ENCODE measurements at places on chromosomes 13 and 19.

DNA sequence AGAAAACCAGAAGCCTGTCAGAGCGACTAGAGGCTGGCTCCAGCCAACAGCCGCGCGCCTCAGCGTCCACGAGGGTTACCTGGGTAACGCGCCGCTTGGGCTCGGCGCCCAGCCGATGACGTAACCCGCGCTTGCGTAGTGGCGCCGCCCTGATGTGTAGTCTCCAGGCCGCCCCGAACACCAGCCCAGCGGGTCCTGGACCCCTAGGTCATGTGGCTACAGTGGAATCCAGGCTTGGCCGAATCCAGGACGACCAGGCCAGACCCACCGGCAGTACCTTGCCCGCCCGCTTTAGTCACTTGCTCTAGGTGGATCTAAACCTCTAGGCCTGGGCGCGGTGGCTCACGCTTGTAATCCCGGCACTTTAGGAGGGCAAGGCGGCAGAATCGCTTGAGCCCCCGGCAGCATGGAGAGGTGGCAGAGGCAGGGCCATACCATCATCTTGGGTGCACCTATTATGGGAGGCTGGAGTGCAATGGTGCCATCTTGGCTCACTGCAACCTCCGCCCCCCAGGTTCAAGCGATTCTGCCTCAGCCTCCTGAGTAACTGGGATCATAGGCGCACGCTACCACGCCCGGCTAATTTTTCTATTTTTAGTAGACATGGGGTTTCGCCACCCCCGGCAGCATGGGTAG lies 7.2 kb upstream of the ZNF606 start:
- peak; percentile 18 for DNase-seq

GRCh38 chr19:10144361-10144760 lies 24.7 kb upstream of the EIF3G start:
- no peak for DNase-seq

- no peak for DNase-seq
These were observed 33.6 kb downstream of the ZNF701 start for GRCh38 chr19:52603558-52604207.

DNA sequence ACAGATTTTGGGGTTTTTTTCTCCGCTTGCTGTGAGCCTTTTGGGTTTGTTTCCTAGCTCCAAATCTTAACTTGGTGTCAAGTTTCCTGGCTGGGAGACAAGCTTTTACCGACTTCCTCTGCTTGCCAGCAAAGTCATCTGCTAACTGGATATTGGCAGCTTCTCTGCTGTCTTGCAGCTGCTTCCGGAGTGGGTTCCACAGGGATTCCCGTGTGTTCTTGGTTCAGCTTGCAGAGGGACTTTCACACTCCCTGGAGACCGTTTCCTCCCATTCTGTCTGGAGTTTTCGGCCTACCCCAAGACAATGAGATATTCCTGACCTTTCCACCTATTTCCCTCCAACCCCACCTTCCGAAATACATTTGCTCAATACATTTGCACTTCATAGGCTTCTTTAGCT lies 2.2 kb upstream of the COLGALT1 start:
- no peak for DNase-seq

DNA sequence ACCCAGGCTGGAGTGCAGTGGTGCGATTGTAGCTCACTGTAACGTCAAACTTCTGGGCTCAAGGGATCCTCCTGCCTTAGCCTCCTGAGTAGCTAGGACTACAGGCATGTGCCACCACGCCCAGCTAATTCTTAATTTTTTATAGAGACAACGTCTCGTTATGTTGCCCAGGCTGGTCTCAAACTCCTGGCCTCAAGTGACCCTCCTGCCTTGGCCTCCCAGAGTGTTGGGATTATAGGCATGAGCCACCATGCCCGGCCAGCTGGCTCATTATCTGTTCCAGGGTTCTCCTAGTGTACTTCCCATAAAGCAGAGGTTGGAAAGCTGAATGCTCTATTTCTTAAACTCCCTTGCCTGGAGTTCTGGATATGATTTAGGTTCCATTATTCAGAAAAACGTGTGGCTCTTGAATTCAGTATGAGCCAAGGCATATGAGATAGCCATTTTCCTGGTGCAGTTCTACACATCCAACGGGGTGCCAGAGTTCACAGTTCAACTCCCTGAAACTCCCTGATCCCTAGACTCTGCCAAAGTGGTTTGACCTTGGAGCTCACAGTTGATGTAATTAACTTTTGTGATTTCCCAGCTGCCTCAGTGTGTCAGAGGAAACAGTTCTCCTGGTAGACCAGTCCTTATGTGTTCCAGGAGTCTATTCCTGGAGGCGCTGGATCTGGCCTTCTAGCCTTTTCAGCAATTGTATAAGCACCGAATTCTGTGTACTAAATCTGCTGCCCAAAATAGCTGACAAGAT lies 21.6 kb downstream of the GPR183 start:
- DNase-seq = no peak

- no peak for DNase-seq
These were observed 23.0 kb upstream of the MTRF1 start for GRCh38 chr13:41286370-41286769.

GRCh38 chr13:39960191-39960590 lies 304.7 kb downstream of the COG6 start:
- no peak for DNase-seq

DNA sequence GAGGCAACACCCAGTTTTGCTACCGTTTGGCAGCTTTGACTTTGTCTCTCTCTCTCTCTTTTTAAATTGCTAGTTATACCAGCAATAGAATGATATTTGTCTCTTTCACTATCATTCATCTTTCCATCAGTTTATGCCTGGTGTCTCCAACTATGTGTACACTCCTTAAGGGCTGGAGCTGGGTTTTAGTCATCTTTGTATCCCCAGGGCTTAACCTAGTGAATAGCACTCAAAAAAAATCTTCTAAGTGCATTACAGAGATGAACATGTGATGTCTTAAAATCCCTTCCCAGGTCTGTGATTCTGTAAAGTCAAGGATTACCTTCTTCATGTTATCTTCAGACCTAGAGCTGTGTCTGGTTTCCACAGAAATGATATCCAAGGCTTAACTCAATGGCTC lies 7.8 kb upstream of the UBL3 start:
- DNase-seq = no peak

GRCh38 chr13:25836574-25837336 lies 215.1 kb downstream of the SHISA2 start:
- no peak for DNase-seq

DNA sequence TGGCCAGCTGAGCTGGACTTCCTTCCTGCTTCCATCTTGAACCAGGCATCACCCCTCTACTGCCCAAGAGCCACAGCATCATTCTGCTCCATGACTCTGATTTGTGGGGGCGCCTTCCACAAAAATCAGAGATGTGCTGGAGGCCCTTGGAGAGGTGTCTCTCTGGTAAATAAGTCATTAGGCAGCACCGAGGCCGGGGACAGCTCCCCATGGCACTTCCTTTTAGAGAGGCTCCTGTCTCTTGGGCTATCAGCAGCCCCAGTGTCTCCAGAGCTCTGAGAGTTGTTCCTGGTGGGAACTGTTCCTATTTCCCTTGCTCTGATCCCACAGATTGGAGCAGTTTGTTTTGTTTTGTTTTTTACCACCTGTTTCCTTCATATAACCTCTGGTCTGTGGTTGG lies 19.9 kb downstream of the NWD1 start:
- DNase-seq = no peak

DNA sequence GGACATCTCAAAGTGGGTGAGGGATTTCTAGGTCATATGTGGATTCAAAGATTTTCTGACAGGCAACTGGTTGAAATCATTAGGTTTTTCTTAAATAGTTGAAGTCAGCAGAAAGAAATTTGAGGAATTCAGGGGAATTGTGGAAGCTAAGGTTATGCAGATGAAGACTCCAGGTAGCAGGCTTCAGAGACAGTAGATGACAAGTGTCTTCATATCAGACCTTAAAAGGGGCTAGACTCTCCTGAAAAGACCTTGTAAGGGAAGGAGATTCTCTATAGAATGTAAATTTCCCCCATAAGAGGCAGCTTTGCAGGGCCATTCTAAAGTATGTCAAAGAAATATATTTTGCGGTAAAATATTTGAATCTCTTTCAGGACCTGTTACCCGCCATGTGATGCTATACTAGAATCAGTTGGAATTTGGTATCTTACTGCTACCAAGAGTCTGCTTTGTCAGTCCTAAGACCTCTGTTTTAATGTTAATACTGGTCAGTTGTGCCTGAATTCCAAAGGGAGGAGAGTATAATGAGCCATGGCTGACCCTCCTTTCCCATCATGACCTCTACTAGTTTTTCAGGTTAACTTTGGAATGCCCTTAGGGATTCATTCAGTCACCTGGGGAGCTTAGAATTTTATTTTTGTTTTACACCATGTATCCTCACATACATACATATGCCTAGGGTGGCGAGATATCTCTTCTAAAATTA lies 1115.5 kb upstream of the SLC10A2 start:
- DNase-seq = no peak

- no peak for DNase-seq
These were observed at the start of gene ETV2 for GRCh38 chr19:35641515-35642151. Gene ETV2 (plus strand): TSS chr19:35641745. CDS start chr19:35642461, 716 bp downstream.

- DNase-seq = no peak
These were observed 889 bp downstream of the UBL5 start for GRCh38 chr19:9828551-9829063.

DNA sequence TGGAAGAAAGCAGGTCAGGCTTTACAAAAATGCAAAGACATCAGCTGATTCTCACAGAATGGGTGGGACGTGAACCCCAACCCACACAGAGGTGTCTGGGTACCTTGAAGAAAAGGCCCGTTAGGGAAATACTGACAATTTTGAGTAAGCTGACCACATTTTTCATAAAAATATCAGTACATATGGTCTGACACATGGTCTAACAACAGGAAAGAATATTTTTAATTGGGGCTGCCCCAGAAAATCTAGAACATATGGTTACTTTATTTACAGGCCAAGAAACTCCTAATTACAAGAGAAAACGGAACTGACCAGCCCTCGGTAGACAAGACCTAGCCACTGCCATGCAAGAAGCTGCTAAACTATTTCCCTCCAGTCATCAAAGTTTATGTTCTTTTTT lies 48.7 kb upstream of the ITM2B start:
- DNase-seq = no peak

GRCh38 chr13:24716011-24716410 lies 35.8 kb downstream of the ATP12A start:
- no peak for DNase-seq

- DNase-seq = no peak
These were observed 30.1 kb downstream of the RCBTB2 start for GRCh38 chr13:48502601-48503319.

- no peak for DNase-seq
These were observed 70.7 kb upstream of the ANKRD10 start for GRCh38 chr13:110985541-110985940.

GRCh38 chr19:41249707-41250423 lies 14.3 kb upstream of the HNRNPUL1 start:
- DNase-seq = no peak

DNA sequence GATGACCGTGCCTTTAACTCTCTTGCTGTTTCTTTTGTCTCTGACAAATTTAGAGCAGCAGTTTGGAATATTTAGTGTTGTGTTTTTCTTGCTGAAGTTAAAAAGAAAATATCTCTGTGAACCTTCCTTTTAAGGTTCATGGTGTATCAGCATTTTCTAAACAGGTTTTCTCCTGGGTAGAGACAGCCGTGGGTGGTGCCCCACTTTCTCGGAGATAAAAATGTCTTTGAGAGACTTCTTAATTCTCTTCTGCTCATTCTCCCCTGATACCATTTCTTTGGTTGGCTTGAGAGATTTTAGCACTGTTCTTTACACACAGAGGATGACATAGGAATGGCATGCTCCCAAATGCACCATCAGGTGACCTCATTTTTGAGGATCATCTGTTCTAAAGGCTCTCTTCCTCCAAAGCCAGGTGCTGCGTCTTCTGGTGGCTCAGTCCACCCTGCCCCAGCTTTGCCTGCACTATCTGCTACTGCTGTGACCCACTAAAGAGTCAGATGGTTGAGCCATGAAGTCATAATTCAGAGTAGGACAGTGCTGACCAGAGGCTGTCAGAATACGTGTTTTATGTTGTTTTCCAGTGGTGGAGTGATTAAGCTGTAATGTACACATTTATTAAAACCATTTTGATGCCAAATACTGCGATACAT lies 90.3 kb upstream of the SLC10A2 start:
- no peak for DNase-seq

DNA sequence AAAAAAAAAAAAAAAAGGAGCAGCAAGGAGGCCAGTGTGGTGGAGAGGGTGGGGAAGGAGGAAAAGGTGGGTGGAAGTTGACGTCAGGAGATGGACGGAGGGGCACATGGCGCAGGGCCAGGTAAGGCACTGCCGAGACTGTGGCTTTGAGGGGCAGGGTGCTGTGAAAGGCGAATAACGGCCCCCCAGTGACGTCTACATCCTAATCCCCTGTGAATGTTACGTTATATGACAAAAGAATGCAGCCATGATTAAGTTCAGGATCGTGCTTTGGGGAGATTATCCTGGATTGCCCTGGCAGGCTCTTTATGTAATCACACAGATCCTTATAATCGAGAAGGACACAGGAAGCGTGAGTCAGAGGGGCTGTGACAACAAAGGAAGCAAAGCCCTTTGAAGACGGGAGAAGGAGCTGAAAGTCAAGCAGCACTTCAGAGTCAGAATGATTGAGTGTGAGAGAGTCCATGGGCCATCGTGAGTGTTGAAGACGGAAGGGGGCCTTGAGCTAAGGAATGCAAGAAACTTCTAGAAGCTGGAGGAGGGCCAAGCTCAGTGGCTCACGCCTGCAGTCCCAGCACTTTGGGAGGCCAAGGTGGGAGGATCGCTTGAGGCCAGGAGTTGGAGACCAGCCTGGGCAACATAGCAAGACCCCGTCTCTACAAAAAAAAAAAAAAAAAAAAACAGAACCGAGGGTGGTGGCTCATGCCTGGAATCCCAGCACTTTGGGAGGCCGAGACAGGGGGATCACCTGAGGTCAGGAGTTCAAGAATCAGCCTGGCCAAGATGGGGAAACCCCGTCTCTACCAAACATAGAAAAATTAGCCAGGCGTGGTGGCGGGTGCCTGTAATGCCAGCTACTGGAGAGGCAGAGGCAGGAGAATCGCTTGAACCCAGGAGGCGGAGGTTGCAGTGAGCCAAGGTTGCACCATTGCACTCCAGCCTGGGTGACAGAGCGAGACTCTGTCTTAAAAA lies 13.8 kb upstream of the CEACAM16 start:
- no peak for DNase-seq

DNA sequence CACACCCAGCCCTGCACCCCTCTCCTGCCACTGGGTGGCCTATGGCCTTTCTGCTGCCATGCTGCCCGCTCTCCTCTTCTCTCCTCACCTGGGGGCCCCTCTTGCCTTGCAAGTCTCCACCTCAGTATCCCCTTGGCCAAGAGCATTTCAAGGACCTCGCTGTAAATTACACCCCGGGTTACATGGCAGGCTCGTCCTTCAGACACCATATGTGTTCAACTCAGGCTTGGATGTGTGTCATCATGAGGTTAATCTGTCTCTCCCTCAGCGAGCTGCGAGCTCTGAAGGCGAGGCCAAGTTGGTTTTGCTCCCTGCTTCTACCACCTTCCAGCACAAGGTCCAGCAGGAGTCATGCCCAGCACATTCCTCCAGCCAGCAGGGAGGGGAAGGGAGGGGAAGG lies 74.8 kb upstream of the TM9SF2 start:
- no peak for DNase-seq

GRCh38 chr13:92255526-92255925 lies 857.1 kb downstream of the GPC5 start:
- DNase-seq = no peak

- DNase-seq = no peak
These were observed 15.5 kb downstream of the DPP9 start for GRCh38 chr19:4707956-4708650.

Data from stimulated activated CD8-positive, alpha-beta memory T cell treated with anti-CD3 and anti-CD28 coated beads, Interleukin-7, amount 100 ng/mL, for 24 hours (primary cell).